ENCODE measurements at places on chromosomes 3 and 15. TPM values are rescaled to one million over a fixed set of nuclear protein-coding genes. Genes with fewer than 3 reads are reported as not detected.

DNA sequence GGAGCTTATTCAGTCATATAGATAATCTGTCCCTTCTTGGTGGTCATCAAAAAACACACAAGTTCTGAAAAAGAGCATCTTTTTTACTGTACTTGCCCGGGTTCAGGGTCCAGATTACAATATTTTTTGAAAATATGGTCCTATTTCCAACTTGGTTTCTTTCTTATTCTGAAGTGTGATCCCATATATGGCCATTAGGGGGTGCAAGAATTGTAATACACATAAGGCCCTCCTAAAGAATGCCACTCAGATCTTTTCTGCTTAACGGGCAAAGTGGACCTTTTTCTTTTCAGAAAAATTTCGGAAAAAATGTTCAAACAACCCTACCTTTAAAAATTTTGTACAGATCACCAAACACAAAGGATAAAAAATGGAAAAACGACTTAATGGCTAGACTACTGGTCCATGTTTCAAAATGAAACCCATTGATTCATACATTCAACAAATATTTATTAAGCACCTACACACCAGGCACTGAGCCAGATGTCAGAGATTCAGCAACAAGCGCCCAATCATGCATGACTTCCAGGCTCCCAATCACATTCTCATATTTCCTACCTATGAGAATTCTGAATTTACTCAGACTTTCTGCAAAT lies 102.0 kb upstream of the MYRIP start:
- DNase-seq, result peak; percentile 37

DNA sequence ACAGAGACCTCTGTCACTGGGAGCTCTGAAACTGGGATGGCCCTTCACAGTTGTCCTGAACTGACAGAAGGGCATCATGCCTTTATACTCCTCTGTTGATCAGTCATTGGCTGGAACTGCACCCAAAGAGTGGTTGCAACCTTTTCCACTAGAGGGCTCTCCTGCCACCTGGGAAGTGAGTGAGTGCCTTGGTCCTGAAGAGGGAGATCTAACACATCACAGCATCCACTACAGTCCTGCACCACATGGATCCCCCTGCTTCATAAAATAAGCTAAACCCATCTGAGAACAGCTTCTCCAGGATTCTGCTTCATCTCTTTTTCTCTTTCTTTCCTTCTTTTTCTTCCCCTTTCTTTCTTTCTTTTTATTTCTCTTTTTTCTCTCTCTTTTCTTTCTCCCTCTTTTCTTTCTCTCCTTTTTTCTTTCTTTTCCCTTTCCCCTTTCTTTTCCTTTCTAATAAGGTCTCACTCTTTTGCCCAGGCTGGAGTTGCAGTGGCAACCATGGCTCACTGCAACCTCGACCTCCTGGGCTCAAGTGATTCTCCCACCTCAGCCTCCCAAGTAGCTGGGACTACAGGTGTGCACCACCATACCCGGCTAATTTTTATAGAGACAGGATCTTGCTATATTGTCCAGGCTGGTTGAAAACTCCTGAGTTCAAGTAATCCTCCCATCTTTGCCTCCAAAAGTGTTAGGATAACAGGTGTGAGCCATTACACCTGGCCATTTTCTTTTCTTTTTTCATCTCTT lies 42.8 kb upstream of the RAF1 start:
- peak; percentile 76 for DNase-seq

GRCh38 chr15:56244811-56245576 lies 1.3 kb upstream of the RFX7 start:
- peak; percentile 49 for DNase-seq

DNA sequence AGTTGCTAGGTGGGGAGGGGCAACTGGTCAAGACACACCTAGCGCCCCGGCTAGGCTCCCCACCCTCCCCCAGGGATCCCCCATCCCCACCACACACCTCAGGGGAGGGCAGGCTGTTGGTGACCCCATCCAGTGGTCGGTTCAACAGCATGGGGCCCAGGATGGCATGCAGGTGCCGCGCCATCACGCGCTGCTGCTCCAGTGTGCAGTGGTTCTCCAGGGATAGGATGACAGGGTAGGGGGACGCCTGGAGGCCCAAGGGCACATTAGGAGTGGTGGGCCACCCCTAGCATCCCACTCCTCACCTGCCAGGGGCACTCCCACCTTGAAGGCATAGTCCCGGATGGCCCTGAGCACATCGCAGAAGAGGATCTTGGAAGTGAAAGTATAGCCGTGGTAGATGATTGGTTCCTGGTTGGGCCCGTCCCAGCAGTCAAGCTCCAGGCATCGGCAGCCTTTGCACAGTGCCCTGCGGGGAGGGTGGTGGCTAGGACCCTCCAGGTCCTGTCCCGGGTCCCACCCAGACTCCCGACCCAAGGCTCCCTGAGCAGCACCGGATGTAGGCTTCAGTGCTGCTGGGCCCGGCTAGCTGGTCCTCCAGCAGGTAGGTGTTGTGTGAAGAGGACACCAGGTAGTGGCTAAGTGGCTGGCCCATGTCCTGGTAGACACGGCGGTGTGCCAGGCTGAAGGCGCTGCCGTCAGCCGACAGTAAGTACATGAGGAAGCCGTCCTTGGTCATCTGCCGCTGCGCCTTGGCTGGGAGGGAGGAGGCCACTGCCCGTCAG lies 19.4 kb downstream of the VILL start:
- no peak for DNase-seq

PDE8A gene
- total RNA-seq, result 28.7 TPM

Data from RPMI7951 (cell line).